ENCODE measurements at places on chromosomes 2 and 18.

DNA sequence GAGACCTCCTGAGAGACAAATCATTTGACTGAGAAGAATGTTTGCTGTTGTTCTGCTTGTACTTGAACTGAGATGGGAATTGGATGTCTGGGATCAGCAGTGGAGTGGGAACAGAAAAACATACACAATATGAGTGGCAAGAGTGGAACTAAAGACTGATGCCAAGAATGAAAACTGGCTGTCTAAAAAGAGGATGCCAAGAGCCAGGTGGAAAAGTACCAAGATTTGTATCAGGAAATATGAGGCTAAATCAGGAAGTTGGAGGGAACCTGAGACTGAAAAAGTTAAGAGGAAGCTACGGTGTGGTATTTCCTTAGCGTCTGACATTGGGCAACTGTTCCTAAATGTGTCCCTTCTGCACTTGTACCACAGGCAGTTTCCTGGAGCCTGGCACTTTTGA is 440.9 kb upstream of the CELF4 start:
- no peak for DNase-seq

GRCh38 chr18:59814891-59815290 is 84.9 kb upstream of the PMAIP1 start:
- no peak for DNase-seq

GRCh38 chr2:214593727-214594126 is 182.9 kb downstream of the VWC2L start:
- no peak for DNase-seq

- no peak for DNase-seq
These were observed 118.9 kb downstream of the ACAA2 start for GRCh38 chr18:49694402-49694801.

- no peak for DNase-seq
These were observed 233.2 kb downstream of the CNTNAP5 start for GRCh38 chr2:124258140-124258880.

- no peak for DNase-seq
These were observed 120.0 kb downstream of the SNTG2 start for GRCh38 chr2:1070601-1071000.

GRCh38 chr2:198280145-198280544 is 475.8 kb downstream of the PLCL1 start:
- no peak for DNase-seq

GRCh38 chr18:68714366-68714711 is 569 bp downstream of the TMX3 start:
- DNase-seq: no peak

DNA sequence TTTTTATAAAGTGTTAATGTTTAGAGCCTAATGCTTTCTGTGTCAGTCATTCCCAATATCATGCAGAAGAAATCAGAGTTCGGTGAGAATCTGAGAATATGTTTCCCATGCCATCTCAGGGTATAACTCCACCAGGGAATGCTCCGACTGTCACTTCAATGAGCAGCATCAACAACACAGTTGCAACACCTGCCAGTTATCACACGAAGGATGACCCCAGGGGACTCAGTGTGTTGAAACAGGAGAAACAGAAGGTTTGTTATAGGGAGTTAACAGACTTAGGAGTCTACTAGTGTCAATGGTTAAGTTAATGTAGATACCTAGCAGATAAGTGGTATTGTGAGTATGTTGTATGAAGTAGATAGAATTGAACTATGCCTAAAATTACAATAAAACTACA is 31.0 kb downstream of the VAPA start:
- no peak for DNase-seq

DNA sequence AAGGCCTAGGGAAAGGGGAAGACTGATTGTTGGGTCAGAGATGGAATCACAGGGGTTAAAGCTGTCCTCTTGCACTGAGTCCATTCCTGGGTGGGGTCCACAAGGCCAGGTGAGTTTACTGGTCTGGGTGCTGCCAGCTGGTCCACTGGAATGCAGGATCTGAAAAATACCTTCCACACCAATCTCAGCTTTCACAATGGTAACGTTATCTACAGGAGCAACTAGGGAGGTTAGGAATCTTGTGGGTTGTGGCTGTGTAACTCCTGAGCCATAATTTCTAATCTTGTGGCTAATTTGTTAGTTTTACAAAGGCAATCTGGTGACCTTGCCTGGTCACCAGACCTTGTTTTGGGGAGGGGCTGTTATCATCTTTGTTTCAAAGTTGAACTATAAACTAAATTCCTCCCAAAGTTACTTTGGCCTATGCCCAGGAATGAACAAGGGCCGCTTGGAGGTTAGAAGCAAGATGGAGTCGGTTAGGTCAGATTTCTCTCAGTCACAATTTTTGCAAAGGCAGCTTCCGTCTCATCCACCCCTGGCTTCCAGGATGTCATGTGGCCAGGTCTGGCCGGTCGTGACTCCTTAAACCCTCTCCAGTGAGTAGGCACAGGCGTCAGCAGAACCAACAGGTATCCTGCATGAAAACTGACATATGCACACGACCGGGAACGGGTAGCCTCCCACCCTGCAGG is 123.3 kb upstream of the SH3BP4 start:
- no peak for DNase-seq

DNA sequence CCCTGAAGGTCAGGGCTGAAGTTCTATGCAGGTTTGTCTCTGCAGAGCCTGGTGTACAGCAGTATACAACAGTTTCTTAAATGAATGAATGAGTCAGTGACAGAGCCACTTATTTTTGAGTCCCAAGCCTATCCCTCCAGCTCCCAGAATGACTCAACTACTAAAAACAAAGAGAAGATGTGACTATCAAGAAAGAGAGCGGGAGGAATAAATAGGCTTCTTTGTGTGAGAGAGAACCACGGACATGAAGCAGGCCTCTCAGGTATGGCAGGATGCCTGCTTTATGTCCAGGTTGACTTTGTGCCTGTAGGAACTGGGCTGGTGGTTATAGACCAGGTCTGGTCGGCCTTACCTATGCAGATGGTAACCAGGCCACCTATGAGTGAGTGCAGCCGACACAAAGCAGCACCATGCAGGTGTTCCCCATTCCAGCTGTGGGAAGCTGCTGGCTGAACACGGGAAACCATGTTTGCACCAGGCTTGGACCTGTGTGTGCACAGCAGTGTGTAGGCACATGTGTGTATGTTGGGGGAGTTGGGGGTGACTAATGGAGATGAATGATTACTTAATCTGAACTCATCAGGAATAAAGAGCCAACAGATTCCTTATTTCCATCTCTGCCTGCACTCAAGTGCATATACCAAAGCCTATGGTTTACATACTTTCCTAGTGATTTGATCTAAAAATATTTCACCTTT is 171.0 kb downstream of the OSR1 start:
- no peak for DNase-seq

DNA sequence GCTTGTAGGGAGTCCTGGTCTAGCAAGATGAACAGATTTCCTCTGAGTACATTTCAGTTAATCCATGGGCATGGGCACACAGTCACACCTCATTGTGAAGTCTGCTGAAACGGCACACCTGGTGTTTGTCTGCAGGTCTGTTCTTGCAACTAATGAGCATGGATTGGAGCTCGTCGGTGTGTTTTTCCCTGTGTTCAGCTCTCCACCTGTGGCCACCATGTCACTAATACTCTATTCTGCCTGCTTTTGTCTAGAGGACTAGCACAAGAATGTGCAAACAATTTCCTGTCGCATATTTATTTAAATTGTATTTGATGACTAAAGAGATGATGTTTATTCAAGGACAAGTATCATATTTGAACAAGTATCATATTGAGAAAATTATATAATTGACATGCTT is 24.5 kb upstream of the PPP4R1 start:
- no peak for DNase-seq

GRCh38 chr2:241506793-241507429 is 1.5 kb downstream of the STK25 start:
- DNase-seq: no peak

DNA sequence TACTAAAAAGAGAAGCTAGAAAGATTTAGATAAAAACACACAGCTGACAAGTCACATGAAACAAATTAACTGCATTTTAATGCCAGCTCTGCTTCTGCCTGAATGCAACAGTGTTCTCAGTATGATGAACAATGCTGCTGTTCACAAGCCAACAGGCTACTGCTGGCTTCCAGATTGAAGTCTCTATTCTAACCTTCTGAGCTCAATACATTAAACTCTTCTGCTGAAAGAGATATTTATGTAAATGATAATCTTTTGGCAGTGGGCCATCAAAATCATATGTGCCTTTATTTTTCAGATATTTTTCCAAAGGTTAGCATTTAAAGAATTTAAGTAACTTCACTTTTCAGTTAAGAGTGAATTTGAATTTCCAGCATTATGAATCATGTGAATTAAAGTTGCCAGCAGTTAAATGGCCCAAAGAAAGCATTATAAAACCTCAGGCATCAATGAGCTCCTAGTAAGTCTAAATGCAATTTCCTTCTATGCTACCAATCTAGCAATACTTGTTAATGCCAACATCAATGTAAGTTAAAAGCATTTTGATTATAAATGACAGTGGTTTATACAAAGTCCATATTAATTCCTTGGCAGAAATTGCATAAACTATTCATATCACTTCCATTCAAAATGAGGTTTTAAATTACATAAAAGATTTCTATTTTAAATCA is 72.4 kb downstream of the ID2 start:
- no peak for DNase-seq

DNA sequence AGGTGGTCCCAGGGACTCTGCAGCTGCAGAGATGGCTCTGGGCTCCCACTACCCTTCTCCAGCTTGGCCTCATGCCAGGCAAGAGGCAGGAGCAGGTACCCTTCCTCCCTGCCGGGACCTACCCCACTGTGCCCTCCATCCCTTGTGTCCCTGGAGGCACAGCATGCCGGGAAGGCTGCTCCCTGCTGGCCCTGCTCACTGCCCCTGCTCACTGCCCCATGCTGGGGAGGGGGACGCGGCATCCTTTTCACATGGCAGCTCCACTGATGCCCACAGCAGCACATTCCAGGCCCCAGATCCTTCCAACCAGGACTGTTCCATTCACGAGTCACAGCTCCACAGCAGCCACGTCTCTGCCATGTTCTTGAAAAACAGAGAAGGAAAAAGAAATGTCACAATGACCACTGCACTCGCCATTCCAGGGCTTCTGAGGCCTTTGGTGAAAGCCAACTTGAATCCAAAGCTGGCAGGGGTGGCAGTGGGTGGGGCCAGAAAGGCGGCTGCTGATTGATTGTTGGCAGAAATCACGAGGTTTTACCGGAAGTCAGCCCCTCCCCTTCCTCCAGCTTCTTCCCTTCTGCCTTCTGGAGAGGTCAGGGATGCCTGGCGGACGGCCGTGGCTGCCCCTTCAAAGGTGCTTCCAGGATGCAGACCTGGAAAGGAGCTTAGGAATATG is 268.0 kb downstream of the CYP26B1 start:
- no peak for DNase-seq

GRCh38 chr2:232434091-232434490 is 21.9 kb upstream of the ALPI start:
- DNase-seq: no peak

GRCh38 chr2:199914372-199914958 is 3.4 kb downstream of the C2orf69 start:
- no peak for DNase-seq

GRCh38 chr2:30321466-30321865 is 90.1 kb downstream of the LBH start:
- DNase-seq: no peak

GRCh38 chr2:49687918-49688317 is 533.6 kb upstream of the FSHR start:
- DNase-seq: no peak

GRCh38 chr2:95728878-95729596 is 137.2 kb downstream of the TRIM43 start:
- no peak for DNase-seq

- DNase-seq: no peak
These were observed 27.2 kb downstream of the TWIST2 start for GRCh38 chr2:238875101-238875470.

GRCh38 chr2:42900289-42900891 is 108.0 kb upstream of the HAAO start:
- DNase-seq: no peak

GRCh38 chr18:50472941-50473340 is 86.9 kb upstream of the MAPK4 start:
- no peak for DNase-seq
